NCI-H1105 (cell line): ENCODE measurements at places on chromosomes 7 and 10.
A peak's percentile ranks its signal among the peaks of the same experiment; 100 is the strongest.

DNA sequence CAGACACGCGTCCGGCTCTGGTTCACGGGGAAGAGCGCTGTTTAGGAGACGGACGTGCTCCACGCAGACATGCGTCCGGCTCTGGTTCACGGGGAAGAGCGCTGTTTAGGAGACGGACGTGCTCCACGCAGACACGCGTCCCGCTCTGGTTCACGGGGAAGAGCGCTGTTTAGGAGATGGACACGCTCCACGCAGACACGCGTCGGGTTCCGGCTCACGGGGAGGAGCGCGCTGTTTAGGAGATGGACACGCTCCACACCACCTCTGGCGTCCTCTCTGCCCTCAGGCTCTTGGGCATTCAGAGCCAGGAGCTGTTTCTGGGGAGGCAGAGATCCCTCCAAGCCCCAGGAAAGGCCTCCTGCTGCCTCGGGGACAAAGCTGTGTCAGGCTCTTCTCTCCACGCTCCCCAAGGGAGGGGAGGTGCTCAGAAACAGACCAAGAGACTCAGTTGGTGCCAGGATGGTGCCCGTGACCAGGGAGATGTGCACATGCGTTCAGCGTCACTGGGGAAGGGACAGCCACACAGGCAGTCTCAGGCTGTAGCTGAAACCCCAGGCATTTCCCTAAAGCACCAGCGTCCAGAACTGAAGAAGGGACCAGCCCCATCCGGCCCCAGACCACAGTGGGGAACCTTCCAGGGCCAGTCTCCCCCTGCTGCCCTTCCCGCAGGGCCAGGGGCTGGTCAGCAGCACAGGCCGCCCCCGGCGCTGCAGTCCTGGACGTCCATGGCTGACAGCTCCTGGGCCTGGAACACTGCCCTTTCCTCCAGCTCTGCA lies 175.6 kb downstream of the ELFN1 start:
- DNase-seq: no peak

GRCh38 chr10:73864229-73864628 lies 10.1 kb downstream of the CAMK2G start:
- no peak for DNase-seq

DNA sequence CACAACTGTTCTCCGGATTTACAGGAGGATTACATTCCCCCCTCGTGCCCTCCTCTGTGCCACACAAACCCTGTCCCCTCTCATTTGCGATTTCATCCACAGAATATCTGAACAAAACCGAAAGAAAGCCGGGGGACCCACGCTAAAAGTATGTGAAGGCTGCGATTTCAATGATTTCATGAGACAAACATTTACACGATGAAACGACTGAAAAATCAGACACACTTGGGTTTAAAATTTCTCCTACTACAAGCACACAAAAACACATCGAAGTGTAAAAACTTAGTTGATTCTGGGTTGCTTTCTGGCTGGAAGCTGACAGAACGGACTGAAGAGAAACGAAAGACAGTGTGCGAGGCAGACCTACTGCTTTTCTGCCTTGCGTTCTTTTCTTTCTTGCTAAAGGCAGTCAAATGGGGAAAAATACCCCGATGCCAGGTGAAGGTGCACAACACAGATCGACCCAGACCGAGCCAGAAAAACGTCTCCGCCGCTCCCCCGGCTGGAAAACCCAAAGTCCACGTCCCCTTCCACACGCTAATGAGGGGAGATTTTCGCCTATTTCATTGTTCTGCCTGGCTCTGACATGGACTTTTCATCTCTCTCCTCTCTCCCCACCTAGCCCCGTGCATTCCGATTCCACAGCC lies 1.2 kb downstream of the HIPK2 start:
- DNase-seq: peak; percentile 30

- no peak for DNase-seq
These were observed 195.6 kb upstream of the FRMD4A start for GRCh38 chr10:14526326-14526725.

- peak; percentile 25 for DNase-seq
These were observed 432 bp upstream of the CAMK2B start for GRCh38 chr7:44325811-44326241.
